ENCODE measurements at places on chromosomes 3 and 15. TPM values are rescaled to one million over a fixed set of nuclear protein-coding genes. Genes with fewer than 3 reads are reported as not detected.

Gene MAP2K1
- 59.6 TPM for total RNA-seq

Gene MESP2
- 0.42 TPM for total RNA-seq

Gene DUOXA2
- total RNA-seq = not detected

Gene FOXB1
- not detected for total RNA-seq

Gene SOX14
- not detected for total RNA-seq

Gene HIGD2B
- total RNA-seq = not detected

Gene SENP8
- total RNA-seq = 2.1 TPM

Gene CERS3
- not detected for total RNA-seq

Gene CRTC3
- 17.6 TPM for total RNA-seq

Gene CISH
- 0.35 TPM for total RNA-seq

Gene HCN4
- total RNA-seq = not detected

Gene SEMA7A
- total RNA-seq = 11.4 TPM

Gene CCDC54
- total RNA-seq = not detected

Gene TMEM212
- not detected for total RNA-seq

Gene ALDH1A2
- 2.9 TPM for total RNA-seq

Gene MYRIP
- total RNA-seq = 0.10 TPM

Gene SEC61A1
- total RNA-seq = 274 TPM

Gene DOCK3
- 1.4 TPM for total RNA-seq

Gene TM4SF18
- not detected for total RNA-seq

Gene STARD5
- 4.0 TPM for total RNA-seq

Gene SLC27A2
- total RNA-seq = not detected

Gene TTLL13
- total RNA-seq = not detected

Gene ITGA11
- 29.2 TPM for total RNA-seq

Gene ZNF717
- 7.0 TPM for total RNA-seq

Gene CLSTN2
- total RNA-seq = 25.4 TPM

Gene PP2D1
- not detected for total RNA-seq

Gene TRPC1
- total RNA-seq = 8.4 TPM

Gene MAGEL2
- total RNA-seq = 0.16 TPM

Gene SLMAP
- total RNA-seq = 46.8 TPM

Gene DAZL
- total RNA-seq = not detected

Gene OSTN
- 0.72 TPM for total RNA-seq

Gene GPD1L
- total RNA-seq = 28.3 TPM

Gene PLCH1
- 0.16 TPM for total RNA-seq

Gene IGDCC3
- 0.31 TPM for total RNA-seq

Gene TUSC7
- total RNA-seq = not detected

Gene ZIC4
- 1.0 TPM for total RNA-seq

Gene PCNP
- 58.0 TPM for total RNA-seq

Gene SLC2A2
- total RNA-seq = not detected

Gene SLC12A1
- not detected for total RNA-seq

Gene PLOD2
- total RNA-seq = 71.0 TPM

Gene SCN5A
- 194 TPM for total RNA-seq

Gene CSPG5
- total RNA-seq = 0.45 TPM

Gene POPDC2
- total RNA-seq = 3.5 TPM

Gene PDE8A
- 18.4 TPM for total RNA-seq

Gene P3H2
- total RNA-seq = 24.2 TPM

Gene KLHL6
- total RNA-seq = not detected

Gene WDR76
- 4.1 TPM for total RNA-seq

Gene TMEM40
- total RNA-seq = not detected

Gene PLS1
- total RNA-seq = 1.1 TPM

Gene BNIP2
- 190 TPM for total RNA-seq

Gene ADAMTS9
- total RNA-seq = 1.0 TPM

Gene HES1
- 5.5 TPM for total RNA-seq

Gene KCNAB1
- total RNA-seq = 0.16 TPM

Gene SPATA16
- total RNA-seq = not detected

Data from myocyte (in vitro differentiated cells).